ENCODE measurements at places on chromosomes 6 and 20.

- DNase-seq = no peak
Observed at GRCh38 chr20:20495729-20496503, 128.0 kb downstream of the INSM1 start.

DNA sequence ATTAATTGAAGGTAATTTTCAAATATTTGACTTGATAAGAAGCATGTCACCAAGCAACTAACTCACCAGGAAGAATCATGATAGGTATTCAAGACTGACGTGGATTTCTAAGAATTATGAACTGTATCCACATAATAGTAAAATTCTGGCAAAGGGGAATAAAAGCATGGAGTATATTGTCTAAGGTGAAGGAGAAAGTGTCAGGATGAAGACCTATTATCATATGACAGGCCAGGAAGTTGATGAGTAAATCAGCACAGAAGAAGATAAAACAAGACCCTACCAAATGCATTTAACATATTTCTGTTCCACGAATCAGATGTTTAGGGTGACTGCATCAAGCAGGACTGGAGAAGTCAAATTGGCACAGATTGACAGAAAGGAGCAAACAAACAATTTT is 362.7 kb upstream of the MMS22L start:
- no peak for DNase-seq

- DNase-seq = no peak
Observed at GRCh38 chr20:5827098-5827853, 77.1 kb downstream of the SHLD1 start.

- DNase-seq = no peak
Observed at GRCh38 chr6:116393430-116393829, 22.7 kb downstream of the DSE start.

DNA sequence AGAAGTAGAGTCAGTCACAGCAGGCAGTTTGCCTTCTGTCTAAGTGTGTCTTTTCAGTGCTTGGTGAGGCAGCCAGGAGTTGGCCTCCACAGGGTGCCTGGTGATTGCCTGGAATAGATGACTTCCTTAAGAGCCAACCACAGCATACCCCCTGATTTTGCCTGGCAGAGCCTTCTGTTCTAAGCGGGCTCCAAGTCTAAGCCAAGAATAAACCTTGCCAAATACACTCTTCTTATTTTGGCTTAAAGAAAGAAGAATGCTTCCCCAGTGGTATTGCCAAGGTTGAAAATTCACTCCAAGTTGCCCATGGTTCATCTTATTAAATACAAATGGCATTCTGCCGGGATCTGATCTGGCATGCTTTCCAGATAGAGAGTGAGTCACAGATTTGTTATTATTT is 1424.8 kb upstream of the EYS start:
- no peak for DNase-seq

GRCh38 chr6:167510648-167511047 is 185.8 kb downstream of the TTLL2 start:
- DNase-seq = no peak

GRCh38 chr6:14701946-14702345 is 543.9 kb upstream of the JARID2 start:
- no peak for DNase-seq

DNA sequence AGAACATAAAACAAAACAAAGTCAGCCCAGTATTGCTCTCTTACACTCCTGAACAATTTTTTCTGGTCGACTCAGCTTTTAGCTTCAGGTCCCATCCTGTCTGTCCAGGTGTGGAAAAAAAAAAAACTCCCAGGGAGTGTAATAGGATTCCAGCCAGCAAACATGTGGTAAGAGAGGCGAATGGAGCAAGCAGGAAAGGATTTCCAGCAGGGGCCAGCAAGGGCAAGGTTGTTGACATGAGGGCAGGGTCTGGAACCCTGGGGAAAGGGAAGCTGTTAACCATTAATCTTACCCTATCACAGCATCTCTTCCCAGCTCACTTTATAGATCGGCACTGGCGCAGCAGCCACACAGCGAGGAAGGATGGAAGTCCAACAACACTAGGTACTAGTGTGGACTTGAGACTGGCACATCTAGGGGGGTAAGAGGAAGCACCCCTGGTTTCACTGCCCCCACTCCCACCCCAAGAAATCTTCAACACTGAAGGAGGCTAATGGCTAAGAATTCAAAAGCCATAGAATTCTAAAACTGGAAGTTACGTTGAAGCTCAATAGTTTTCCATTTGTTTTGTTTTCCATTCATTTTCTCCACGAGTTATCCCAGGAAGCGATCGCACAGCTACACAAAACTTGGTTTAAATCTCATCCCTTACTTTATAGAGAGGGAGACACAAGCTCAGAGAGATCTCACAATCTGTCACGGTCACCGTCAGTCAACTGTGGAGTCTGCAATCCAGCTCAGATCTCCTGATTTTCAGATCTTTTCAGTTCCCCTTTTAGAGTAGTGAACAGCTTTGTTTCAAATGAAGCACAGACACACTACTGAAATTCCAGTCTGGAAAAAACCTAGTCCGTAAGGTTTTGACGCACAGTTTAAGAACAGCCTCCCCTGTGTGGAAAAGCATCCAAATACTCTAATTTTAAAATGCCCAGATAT is 53.3 kb downstream of the SLC22A23 start:
- no peak for DNase-seq

DNA sequence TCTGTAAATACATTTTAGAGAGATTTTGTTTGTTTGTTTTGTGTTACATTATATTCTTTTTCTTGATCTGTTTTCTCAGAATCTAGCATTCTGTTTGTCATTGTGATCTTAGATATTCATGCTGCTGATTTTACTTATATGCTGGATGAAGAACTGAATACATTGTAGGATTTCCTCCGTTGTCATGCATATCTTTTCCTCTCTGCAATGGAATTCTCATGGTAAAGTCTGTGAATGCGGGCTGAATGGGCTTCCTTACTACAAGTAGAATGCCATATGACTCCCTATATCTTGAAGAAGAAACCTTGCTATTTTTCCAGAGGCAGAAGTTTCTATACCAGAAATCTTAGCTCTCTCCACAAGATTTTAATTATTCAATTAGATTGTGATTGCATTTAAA is 2.4 kb upstream of the DEFB114 start:
- DNase-seq = no peak

DNA sequence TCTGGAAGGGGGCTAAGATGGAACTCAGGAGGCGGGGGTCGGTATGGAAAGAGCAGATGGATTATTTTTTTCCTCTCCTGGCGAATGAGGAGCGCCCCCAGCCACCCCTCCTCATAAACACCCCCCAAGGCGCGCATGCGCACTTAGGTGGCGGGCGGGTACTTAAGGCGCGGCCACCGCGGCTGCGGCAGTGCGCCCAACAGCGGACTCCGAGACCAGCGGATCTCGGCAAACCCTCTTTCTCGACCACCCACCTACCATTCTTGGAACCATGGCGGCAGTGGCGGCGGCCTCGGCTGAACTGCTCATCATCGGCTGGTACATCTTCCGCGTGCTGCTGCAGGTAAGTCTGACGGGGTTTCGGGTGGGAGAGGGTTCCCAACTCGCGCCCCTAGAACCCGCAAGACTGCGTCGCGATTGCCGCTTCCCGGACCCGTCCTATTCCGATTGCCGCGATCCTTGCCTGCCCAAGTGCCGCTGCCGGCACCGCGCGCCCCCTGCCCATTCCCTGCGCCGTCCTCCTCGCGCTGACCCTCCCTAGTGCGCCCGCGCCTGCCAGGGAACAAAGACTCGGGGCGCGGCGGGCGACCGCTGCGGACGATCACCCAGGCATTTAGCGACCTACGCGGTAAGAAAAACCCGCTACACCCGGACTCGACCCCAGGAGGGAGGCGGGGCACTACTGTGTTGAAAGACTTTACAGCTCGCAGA is at the start of gene NNAT:
Gene NNAT (plus strand): TSS at position 190 of the 711 bp plus-strand sequence. CDS start 82 bp downstream, at position 272.
- no peak for DNase-seq

- no peak for DNase-seq
Observed at GRCh38 chr6:14271789-14272736, 154.5 kb downstream of the CD83 start.

DNA sequence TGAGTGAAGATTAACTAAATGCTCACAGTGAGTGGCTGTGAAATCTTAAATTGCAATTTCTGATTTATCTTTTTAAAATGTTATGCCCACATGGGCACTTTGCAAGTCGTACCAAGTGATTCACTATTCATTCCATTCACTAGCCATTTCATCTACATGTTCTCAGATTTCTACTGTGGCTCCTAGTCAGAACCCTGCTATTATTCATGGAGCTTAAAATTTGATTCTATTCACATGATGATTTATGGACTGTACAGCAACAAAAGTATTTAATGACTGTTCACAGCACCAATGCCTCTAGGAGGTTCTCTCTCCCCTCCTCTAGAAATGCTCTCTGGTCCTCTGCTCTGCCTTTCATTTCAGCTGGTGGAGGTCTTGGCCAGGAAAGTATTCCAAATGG is 133.5 kb upstream of the MAP3K7 start:
- no peak for DNase-seq

GRCh38 chr6:27726619-27727023 is 185.6 kb downstream of the OR2B2 start:
- no peak for DNase-seq

DNA sequence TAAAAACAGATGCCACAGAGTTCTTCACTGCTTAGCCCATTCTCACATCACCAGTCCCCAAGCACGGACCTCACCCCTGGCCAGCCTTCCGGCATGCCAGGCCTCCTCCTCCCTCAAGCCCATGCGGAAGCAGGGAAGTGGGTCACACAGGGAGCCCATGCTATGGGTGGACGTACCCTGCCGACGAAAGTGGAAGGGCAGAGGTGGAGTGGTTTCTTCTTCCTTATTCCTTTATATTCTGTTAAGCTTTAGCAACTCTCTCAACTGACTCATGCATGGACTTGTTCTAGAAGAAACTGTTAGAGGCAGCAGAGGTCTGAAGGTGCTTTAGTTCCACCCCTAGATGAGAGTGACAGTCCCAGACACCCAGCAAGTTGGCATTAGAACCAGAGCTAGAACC is 118.6 kb downstream of the LY86 start:
- DNase-seq = no peak

- no peak for DNase-seq
Observed at GRCh38 chr6:144361016-144361415, 75.9 kb downstream of the UTRN start.

GRCh38 chr6:136365776-136366354 is 76.2 kb upstream of the BCLAF1 start:
- no peak for DNase-seq

GRCh38 chr20:44065401-44066340 is 121.3 kb downstream of the JPH2 start:
- DNase-seq = no peak

- DNase-seq = no peak
Observed at GRCh38 chr20:16209951-16210361, 363.3 kb downstream of the KIF16B start.

GRCh38 chr6:14046476-14047068 is 71.0 kb upstream of the CD83 start:
- DNase-seq = peak; percentile 3

DNA sequence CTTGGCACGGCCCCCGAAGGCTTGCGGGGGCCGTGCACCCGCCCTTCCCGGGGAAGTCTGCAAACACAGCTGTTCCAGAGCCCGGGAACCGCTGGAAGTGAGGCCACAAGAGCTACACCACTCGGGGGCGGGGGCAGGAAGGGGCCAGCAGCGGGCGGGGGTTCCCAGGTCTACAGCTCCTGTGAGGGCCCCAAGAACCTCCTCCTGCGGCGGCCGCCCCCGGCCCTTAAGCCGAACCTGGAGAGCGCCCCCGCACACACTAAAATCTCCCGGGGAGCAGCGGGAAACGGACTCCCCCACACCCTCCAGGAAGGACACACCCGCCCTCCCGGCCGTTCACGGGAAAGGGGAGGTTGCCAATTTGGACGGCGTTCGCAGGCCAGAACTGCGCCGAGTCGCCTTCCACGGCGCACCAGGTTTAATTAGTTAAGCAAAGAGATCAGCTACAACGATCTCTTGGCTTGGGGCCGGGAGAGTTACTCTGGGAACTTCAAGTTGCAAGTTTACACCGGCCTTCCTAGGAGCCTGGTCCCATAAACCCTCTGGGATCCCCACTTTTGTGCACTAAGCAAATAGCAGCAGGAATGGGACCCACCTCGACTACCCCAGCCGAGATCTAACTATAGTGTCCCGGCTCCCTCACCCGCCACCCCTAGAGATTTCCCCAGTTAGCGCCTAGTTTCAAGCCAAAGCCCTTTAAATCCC is 1.7 kb downstream of the JAG1 start:
- DNase-seq = no peak

GRCh38 chr6:170186941-170187668 is 103.8 kb downstream of the DLL1 start:
- DNase-seq = no peak

- no peak for DNase-seq
Observed at GRCh38 chr6:52555518-52556233, 21.2 kb downstream of the TRAM2 start.

DNA sequence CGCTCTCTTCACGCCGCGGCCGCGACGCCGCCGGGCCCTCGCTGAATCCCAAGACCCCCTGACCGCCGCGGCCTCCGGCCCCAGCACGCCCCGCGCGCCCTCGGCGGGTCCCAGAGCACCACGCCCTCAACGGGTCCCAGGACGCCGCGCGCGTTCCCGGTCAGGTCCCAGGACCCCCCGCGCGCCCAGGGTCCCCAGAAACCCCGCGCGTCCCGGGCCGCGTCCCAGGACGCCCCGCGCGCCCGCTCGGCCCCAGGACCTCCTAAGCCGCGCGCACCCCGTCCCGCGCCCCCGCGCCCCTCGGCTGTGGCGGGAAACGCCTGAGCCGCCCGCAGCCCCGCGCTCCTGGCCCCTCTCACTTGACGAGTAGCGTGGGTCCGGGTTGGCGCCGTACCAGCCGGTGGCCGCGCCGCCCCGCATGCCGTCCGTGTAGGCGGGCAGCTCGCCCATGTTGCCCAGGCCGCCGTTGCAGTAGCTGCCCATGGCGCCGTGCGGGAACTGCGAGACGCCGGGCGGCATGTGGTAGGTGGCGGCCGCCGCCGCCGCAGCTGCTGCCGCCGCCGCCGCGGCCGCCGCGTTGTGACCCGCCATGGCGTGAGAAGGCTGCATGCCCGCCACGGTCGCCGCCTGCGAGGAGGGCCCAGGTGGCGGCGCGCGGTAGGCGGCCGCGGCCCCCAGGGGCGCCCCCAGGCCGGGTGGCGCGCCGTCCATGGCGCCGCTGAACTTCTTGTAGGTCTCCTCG is 556 bp downstream of the NKX2-4 start:
- DNase-seq = no peak

All from stimulated activated CD4-positive, alpha-beta T cell treated with anti-CD3 and anti-CD28 coated beads, TNF-alpha, amount 100 ng/mL, for 24 hours (primary cell).